Uterus (tissue), 4 donors: ENCODE measurements at places on chromosomes 5 and 9.

GRCh38 chr5:121628783-121629182, 222.9 kb upstream of the FTMT start:
- no peak for DNase-seq

- DNase-seq = no peak
Observed at GRCh38 chr5:5522336-5522735, 99.9 kb downstream of the ICE1 start.

- DNase-seq = no peak
Observed at GRCh38 chr9:85408494-85408893, 333.3 kb downstream of the AGTPBP1 start.

GRCh38 chr5:132371603-132371994, 2.1 kb downstream of the SLC22A5 start:
- DNase-seq = no peak

GRCh38 chr5:116616876-116617275, 42.3 kb upstream of the SEMA6A start:
- no peak for DNase-seq

GRCh38 chr9:1747417-1747967, 267.7 kb upstream of the SMARCA2 start:
- DNase-seq = no peak

GRCh38 chr9:312596-313320, 98.1 kb downstream of the DOCK8 start:
- no peak for DNase-seq

DNA sequence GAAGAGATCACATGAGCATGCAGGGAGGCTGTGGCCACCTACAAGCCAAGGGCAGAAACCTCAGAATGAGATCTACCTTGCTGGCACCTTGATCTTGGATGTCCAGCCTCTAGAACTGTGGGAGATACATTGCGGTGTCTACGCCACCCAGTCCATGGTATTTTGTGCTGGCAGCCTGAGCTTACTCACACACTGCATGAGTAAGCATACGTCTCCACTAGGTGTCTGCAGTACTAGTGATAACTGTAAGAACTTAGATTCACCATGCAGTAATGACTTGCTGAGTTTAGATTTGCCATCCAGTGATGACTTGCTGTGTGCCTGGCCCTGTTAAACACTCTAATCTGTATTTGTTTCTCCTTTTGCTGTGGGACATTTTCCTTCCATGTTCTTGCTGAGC, 417.7 kb downstream of the GADD45G start:
- DNase-seq = no peak

- DNase-seq = no peak
Observed at GRCh38 chr9:129835860-129836223, 584 bp downstream of the USP20 start.

GRCh38 chr5:71740015-71740753, 21.1 kb downstream of the CARTPT start:
- DNase-seq = no peak

GRCh38 chr9:89357331-89358197, 39.3 kb downstream of the SECISBP2 start:
- DNase-seq = no peak

DNA sequence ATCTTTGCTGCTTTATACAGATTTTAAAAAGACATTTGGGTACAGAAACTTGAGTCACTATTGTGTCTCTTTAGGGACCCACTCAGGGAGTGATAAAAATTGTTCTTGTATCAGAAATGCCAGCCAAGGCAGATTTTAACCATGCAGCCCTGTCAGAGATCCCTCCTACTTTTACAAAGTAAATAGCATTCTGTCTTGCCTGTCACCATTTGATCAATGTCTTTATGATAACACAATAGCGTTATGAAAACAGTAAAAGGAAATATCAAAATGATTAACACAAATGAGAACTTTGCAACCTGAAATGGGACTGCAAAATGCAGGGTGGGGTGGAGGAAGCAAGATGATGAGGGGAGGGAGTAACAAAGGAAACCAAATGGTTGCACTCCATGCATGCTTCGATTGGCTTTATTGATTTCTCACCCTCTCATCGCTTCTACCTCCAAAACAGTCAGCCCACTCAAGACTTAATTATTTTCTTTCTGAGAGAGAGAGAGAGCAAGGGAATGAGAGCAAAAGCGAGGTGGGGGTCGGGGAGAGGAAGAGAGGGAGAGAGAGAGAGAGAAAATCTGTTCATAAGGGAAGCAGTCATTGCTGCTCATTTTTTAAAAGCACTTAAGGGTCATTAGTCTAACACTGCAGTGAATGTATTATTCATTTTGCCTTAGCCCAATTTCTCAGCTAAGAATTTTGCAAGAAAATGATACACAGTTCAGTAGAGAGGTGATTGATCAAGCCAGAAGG, 576.5 kb downstream of the CSNK1G3 start:
- no peak for DNase-seq

- no peak for DNase-seq
Observed at GRCh38 chr9:108512426-108513173, 343.2 kb downstream of the ACTL7B start.

GRCh38 chr9:89022001-89022759, 30.9 kb downstream of the S1PR3 start:
- DNase-seq = no peak

DNA sequence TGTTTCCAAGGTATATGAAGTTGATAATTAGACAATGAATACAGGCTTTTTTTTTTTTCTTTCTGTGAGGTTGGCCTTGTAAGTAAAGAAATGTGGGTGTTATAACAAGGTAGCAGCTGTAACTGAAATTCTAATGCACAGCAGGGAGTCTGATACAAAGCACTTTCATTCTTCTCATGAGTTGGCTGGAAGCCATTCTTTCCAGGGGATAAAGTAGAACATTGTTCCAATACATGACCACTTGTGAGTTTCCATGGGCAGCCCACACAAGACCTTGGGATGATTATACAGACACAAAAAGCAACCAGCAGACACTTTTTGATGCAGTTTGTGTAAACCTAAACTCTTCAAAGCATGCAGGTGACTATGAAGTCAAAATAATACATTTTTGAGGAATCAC, 1785.9 kb upstream of the WWC1 start:
- DNase-seq = no peak

GRCh38 chr5:107894361-107894760, 223.6 kb upstream of the EFNA5 start:
- DNase-seq = no peak

DNA sequence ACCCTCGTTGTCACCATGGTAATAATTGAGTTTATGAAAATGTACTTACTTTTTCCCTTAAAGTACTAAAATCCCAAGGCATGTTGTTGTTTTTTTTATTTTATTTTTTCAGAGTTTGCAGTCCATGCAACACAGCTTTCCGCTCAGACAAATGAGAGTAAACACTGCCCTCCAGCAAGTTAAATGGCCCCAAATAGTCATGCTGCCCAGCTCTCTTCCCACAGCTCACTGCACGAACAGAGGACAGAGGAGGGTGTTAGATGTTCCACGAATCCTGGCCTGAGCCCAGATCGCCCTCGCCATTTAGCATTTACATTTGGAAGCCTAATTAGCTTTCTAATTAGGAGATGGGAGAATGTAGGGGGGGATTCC, 1.9 kb downstream of the NIM1K start:
- DNase-seq = no peak

DNA sequence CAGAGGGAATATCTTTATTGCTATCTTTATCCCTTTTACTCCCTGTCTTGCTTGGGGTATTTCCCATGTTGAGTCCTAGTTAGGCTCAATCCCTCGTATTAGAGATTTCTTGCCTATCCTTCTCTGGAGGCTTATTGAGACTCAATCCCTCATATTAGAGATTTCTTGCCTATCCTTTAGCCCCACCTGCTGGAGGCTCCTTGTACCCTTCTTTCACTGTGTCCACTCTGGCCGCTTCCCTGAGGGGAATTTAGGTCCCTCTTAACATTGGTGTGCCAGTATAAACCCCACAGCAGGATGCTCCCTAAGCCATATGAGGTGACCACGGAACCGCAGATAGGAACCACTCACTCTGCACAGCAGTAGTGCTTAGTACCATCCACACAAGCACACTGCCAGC, 110.7 kb upstream of the MAMDC2 start:
- DNase-seq = no peak

GRCh38 chr5:137587919-137588318, 88.8 kb upstream of the SPOCK1 start:
- no peak for DNase-seq

GRCh38 chr9:87054999-87055686, 107.8 kb upstream of the GAS1 start:
- no peak for DNase-seq

DNA sequence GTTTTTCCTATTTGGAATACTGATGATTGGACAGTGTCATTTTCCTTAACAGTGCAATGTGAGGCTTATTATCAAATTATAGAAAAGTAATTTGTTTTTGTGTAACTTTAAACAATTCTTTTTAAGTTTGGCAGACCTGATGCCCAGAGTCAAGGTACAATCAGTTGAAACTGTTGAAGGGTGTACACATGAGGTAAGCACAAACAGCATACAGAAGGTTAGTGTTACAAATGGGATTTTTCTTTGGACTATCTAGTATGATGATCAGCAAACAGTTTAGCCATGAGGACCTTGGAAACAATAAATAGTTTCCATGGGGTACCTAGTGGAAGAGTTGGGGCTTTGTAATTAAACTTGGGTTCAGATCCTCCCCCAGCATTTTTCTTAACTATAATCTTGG, 16.2 kb downstream of the MTREX start:
- DNase-seq = no peak

GRCh38 chr9:38432922-38433510, 8.8 kb upstream of the IGFBPL1 start:
- no peak for DNase-seq

DNA sequence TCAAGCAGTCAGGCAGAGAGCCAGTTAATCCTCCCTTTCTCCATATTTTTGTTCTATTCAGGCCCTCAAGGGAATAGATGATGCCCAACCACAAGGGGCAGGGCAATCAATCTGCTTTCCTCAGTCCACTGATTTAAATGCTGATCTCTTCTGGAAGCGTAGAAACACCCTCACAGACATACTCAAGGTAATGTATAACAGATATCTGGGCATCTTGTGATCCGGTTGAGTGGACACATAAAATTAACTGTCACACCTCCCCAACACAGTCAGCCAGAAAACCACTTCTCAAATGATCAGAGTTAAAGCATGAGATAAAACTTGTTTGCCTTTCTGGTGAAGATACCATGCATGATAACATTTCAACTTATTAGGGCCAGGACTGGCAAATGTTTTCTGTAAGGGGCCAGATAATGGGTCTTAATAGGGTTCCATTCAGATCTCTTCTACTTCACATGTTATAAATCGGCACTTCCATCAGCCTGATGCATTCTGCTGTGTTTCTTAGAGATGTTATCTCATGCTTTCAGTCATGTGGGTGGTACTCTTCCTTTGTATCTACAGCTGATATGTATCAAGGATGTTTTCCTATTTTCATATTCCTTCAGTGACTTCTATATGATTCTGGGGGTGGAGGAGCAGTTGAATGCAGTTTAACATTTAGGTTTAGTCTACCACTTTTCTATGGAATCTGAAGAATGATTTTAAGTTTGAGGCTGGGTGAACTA, 58.9 kb upstream of the CNTLN start:
- DNase-seq = no peak

DNA sequence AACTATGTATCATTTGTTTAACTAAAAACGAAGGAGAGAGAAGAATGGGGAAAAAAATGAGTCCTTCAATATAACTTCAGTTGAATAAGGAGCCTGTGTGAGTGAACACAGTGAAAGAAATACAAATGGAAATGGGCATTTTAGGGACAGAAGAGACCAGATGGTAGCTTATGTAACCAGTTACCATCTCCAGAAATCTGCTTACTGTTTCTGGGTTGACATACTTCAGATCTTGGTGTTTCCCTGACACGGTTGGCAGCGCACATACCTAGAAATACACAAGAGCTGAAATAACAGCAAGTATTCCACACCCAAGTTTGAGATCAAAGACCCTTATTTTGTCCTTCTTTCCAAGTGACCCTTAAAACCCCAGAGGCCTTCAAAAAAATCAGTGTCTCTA, 14.9 kb upstream of the GFRA3 start:
- DNase-seq = no peak

GRCh38 chr5:125236981-125237380, 490.5 kb upstream of the ZNF608 start:
- no peak for DNase-seq

GRCh38 chr9:87307848-87308247, 189.8 kb upstream of the DAPK1 start:
- DNase-seq = no peak

DNA sequence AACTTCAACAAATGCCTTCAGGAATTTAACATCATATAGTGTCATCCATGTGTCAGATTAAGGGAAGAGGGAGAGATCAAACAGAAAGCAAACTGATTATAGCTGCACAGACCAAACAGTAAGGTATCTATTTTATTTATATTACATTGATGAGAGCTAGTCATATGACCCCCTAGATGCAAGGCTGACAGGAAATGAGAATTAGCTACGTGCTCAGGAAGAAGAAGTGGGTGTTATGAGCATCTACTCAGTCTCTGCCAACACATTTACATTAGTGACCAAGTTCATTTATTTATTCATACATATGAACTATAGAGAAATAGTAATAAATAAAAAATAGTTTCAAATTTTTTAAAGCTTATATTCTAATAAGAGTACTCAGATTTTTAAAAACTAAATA, 787.3 kb downstream of the KCTD16 start:
- no peak for DNase-seq

- DNase-seq = no peak
Observed at GRCh38 chr5:180823940-180824629, 21.5 kb upstream of the MGAT1 start.

DNA sequence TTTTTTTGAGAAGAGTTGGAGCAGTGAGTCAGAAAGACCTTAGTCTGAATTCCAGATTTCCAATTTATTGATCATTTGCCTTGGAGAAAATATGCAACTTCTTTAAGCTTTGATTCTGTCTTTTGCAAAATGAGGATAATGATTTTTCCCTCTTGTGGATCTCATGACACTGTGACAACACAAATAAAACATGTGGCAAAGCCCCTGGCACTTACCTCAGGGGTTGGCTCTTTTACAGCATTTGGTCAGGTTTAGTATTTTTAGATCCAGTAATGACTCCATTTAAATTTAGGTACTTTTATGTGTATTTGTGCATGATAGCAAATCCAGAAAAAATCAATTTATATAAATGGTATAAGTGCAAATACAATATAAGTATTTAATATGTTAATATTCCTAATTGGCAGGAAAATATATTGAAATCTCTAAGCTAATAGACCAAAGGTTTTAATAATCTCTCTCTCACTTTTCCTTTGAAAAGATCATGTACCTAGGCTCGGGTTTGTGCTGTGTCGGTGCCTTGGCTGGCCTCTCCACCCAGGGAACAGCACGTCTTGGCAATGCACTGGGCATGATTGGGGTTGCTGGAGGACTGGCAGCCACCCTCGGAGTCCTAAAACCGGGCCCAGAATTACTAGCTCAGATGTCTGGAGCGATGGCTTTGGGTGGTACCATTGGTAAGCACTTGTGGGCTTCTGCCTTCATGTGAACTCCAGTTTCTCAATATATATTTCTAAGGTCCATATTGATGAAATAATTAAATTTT, 49.7 kb downstream of the NNT start:
- no peak for DNase-seq
